ENCODE measurements at places on chromosomes 2 and 18.

GRCh38 chr2:190910341-190911136, 29.9 kb downstream of the GLS start:
- peak; percentile 72 for DNase-seq

DNA sequence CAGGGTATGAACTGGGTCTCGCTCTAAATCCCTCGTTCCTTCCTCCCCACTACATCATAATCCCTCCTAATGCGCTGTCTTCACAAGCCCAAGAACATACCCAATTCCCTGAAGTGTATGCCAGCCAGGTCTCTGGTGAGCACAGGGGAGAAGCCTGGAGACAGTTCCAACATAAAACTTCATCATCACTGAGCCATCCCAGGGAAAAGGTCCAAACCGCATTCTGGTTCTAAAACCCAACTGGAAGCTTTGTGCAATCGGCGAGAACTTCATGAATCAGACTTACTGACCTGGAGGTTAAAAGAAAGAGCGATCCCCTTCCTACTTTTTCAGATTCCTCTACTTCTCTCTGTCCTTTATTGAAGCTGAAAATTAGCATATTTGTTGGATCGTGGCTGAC, 132.7 kb downstream of the ALPK2 start:
- no peak for DNase-seq

- no peak for DNase-seq
Measured at GRCh38 chr2:219292616-219293015, 13.4 kb downstream of the DNAJB2 start.

DNA sequence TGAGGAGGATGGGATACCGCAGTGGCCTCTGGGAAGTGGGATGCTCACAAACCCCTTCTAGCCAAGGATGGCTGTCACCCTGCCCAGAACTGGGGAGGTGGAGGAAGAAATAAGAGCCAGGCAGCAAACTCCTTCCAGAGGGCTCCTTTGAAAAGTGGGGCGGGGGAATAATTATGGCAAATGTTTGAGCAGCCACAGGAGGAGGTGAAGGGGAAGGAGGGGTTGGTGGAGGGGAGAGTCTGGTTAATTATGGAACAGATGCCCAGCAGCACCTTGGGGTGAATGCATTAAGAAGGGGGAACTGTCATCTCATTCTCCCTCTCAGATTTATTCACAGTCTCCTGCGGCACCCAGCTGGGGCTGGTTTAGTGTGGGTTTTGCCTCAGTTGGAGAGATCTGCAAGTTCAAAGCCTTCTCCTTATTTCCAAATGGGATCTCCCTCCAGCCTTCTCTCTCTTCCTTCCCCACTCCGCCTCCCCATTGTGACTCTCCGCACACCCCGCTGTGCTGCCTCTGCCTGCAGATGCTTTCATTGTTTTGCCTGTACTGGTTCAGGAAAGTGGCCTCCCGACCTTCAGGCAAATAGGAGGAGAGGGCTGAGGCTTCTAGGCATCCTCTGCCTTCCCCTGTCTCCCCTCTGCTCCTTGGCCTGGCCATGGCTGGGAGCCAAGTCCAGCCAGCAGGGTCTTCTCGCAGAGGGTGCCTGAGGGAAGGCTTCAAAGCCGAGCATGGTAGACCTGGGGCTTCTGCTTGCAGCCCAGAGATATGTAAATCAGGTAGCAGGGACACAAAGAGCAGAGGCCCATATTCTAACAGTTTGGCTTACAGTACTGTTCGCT, 457.2 kb upstream of the MEX3C start:
- no peak for DNase-seq

DNA sequence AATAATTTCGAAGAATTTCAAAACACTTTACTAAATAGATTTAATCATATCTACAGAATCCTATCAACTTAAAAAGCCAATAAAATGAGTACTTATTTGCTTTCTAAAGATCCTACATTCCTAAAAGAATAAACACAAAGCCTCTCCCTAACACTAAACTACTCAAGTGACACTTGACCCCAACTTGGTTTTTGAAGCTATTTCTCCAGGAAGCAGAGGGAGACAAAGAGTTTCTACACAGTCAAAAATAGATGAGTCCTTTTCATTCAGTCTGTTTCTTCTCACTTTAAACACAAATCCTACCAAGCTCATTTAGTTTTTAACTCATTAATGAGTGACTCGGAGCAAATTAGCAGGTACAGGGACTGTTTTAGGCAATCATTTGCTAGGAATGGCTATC, 2.1 kb downstream of the ATL2 start:
- DNase-seq = peak; percentile 4

- DNase-seq = peak; percentile 68
Measured at GRCh38 chr18:57950542-57950941, 93.5 kb upstream of the NEDD4L start.

DNA sequence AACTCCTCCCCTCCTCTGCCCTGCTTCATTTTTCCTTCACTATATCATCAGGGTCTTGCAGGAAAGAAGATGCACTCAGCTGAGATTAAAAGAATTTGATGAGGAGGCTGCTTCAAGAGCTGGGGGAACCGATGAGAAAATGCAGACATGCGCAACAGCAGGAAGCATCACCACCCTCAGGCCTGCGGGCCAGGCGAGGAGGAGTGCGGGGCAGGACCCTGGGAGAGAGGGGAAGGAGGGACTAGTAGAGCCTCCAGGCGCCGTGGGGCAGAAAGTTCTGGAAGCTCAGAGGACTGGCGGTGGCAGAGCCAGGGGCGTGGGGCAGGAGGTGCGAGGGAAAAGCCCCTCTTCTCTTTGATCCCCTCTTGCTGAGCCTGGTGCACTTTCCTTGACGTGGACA, 108.2 kb downstream of the CD226 start:
- no peak for DNase-seq

DNA sequence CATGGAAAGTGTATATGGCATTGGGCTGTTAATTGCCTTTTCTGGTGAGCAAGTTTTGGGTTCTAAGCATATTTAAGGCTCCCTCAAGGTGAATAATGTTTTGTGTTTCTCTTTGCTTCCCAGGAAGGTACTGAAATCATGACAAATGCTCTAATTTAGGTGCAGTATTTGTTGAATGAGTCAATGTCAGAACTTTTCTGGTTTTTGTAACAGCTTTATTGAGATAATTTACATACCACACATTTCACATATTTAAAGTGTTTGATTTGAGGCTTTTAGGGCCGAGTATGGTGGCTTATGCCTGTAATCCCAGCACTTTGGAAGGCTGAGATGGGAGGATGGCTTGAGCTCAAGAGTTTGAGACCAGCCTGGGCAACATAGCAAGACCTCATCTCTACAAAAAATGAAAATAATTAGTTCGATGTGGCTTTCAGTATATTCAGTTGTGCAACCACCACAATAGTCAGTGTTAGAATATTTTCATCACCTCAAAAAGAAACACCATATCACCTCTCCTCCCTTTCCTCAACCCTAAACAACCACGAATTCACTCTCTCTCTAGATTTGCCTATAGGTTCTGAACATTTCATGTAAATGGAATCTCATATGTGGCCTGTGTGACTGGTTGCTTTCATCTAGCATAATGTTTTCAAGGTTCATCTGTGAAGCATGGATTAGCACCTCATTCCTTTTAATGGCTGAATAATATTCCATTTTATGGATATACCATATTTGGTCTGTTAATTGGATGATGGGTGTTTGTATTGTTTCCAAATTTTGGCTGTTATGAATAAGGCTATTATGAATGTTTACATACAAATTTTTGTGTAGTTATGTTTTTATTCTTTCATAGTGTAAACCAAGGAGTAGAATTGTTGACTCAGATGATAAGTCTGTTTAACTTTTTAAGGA, 54.9 kb downstream of the MGAT5 start:
- no peak for DNase-seq

- DNase-seq = no peak
Measured at GRCh38 chr18:78637442-78638402, 341.9 kb upstream of the SALL3 start.

GRCh38 chr2:239912938-239913635, 112.1 kb downstream of the NDUFA10 start:
- DNase-seq = no peak

DNA sequence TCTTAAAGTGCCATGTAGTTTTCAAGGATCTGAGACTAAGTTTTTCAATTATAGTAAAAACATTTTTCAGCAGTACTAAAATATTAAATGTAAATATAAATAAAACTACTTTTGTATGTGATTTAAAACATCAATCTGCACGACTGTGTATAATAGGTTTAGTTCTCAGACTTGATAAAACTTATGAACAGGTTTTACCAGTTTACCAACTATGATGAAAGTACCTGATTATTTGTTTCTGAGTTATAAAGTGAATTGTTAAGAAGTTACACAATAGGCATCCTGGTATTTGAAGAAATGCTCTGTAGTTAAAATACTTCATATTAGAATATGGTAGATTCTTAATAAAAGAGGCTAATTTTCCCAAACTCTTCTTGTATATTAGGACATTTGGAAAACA, 14.8 kb downstream of the RELCH start:
- DNase-seq = no peak

DNA sequence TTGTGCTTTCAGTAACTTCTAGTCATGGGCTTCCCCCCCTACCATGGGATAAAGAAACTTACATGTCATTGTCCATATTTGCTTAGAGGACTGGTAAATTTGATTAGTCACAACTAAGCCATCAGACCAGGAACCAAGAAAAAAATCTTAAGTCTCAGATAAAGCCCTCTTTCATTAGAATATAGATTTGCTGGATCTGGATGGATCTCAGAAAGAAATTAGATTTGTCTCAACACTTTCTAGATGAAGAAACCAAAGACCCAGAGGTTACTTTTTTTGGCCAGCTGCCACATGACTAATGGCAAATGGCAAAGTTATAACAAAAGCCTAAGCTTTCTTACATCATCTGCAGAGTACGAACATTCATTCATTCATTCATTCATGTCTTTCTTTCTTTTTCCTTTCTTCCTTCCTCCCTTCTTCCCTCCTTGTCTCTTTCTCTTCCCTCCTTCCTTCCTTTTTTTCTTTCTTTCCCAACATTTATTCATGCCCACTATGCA, 60.2 kb downstream of the CDCA7 start:
- DNase-seq = peak; percentile 66

- no peak for DNase-seq
Measured at GRCh38 chr2:240598311-240598911, 11.9 kb downstream of the CAPN10 start.

DNA sequence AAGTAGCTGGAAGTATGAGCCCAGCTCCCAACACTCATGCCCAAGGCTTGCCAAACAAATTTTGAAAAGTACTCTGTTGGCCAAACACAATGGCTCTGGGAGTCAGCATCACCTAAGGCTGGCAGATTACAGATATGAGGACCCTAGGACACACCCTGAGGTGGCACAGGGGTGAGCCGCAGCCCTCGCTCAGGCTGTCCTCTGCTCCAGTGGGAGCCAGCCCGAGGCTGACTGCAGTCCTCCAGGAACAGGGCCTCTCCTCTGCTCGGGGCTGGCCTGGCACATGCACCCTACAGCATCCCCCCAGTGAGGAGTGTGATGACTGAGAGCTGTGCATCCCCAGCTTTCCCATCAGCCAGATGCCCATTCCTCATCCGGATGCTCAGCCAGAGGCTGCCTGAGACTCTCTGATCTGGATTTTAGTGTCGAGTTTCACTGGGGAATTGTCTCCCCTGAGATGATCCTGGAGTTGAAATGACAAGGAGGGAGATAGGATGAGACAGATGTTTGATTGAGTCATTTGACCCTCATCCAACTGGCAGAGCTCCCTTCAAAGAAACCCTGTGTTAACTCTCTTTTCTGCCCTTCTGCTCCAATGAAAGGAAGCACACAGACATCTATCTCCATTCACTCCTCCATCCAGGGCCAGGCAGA, 269.3 kb upstream of the NCKAP5 start:
- DNase-seq = peak; percentile 71

DNA sequence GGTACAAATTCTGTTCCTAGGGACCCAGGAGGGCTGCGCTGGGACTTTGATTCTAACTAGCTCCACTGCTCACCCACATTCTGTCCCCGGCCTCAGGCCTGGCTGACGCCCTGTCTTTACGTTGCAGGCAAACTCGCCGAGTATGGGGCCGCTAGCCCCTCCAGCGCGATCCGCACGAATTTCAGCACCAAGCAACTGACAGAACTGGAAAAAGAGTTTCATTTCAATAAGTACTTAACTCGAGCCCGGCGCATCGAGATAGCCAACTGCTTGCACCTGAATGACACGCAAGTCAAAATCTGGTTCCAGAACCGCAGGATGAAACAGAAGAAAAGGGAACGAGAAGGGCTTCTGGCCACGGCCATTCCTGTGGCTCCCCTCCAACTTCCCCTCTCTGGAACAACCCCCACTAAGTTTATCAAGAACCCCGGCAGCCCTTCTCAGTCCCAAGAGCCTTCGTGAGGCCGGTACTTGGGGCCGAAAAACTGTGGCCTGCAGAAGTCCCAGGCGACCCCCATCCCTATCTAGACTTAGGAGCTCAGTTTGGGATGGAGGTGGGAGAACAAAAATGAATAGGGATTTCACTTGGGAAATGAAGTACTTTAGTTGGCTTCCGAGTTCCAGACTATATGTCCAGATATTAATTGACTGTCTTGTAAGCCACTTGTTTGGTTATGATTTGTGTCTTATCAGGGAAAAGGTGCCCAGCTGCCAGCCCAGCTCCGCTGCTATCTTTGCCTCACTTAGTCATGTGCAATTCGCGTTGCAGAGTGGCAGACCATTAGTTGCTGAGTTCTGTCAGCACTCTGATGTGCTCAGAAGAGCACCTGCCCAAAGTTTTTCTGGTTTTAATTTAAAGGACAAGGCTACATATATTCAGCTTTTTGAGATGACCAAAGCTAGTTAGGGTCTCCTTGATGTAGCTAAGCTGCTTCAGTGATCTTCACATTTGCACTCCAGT, 1.5 kb downstream of the HOXD1 start:
- no peak for DNase-seq

DNA sequence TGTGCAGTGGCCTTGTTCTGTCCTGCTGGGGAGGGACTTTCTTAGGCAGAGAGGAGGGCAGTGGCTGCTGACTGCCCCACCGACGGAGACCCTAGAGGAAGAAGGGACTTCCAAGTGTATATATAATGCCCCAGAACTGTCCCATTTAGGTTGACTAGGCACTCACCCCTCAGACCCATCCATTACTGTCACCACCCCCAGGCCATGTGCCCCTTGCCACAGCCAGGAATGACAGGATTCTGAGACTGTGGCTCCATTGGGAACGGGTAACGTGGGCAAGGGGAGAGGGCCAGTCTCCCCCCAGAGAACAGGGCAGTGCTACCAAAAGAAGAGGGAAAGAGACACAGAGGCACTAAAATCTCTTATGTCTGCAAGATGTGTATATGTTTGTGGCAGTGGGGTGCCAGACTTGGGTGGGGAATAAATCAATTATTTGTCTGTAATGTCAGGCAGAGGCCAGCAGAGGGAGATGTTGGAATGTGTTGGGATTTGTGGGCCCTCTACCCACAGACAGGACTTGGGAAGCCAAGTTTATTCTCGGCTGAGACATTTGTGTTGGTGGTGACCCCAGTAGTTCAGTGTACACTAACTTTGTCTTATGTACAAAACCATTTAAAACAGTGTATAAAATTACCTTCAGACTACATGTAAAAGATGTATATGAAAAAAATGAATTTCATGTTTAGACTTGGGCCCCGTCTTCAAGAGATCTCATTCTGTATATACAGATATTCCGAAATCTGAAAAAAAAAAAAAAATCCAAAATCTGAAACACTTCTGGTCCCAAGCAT, 24.0 kb upstream of the TMEM37 start:
- peak; percentile 37 for DNase-seq

DNA sequence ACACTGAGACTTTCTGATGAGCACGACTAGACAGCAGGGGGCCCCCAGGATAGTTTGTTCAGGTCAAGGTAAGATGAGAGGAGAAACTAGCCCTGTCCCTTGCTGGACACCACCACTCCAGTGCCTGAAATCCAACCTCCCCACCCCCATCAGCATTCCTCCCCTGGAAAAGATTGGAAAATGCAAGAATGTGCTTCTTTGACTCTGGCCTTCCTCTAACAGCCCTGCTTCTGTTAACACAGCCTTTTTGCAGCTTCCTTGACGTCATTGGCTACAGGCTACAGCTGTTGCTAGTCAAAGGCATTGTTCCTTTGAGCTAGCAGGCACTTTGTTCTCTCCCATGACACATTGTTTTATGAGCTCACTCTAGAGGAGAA, 20.1 kb upstream of the LTBP1 start:
- DNase-seq = no peak
